ENCODE measurements at places on chromosomes 6 and 20.

GRCh38 chr20:35490736-35491181 is 35.4 kb downstream of the CEP250 start:
- DNase-seq: peak; percentile 78

GRCh38 chr6:113719064-113719463 is 138.1 kb upstream of the MARCKS start:
- no peak for DNase-seq

GRCh38 chr20:19113343-19113930 is 99.0 kb upstream of the SLC24A3 start:
- DNase-seq: no peak

DNA sequence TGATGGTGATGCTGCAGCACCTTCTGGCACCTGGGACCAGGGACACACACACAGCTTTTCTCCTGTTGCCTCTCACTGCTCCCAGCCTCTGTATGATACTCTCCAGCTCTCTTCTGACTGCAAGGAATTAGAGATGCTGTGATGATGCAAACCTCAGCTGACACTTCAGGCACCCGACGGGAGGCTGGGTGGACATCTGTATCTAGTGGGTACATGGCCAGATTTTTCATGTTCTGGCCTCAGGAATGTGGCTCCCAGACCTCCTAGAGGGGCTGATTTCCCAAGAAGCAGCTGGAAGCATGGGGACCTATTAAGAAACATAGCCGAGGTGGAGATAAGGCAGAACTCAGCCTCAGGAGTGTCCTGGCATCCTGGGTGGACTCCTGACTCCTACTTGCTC is 6.8 kb upstream of the EPB41L1 start:
- no peak for DNase-seq

DNA sequence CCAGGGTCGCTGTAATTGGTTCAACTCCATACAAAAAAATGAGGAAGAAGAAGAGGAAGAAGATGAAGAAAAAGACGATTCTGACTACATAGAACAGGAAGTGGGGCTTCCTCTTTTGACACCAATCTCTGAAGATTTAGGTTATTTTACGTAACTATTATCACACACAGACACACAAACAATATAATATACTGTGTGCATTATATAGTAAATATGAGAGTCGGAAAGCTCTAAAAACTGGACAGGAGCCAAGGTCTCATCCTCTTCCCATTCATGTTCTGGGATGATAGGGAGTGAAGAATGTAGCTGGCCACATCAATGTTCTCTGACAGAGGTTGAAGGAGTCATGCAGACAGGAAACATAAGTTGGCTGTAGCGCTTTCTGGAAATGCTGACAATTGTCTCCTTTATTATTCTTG is 13.3 kb downstream of the RSPH4A start:
- no peak for DNase-seq

DNA sequence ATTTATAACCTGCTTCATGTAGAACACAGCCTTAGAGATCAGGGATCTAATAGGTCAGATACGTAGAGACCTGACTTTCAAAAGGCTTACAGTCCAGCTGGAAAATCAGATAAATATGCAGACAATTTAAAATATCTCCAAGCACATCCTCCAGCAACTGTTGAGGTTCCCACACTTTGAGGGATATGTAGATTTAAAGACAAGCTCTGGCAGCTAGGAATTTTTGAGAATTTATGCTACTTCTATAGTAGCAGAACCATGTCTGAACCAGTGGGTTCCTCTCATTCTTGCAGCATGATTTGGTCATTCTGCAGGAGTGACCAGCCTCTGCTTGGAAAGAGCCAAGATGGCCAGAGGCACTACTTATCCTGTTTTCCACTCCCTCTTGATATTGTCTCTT is 60.5 kb downstream of the CYB5R4 start:
- DNase-seq: no peak

All from CD4-positive, alpha-beta T cell treated with Interleukin-17A for 1 hour (primary cell).